Heart right ventricle (tissue), 16 donors: ENCODE measurements at places on chromosomes 16 and 17. TPM values are rescaled to one million over a fixed set of nuclear protein-coding genes. Genes with fewer than 3 reads are reported as not detected.

Gene TERB1
- total RNA-seq, result not detected

- no peak for DNase-seq
- no peak overlapping the region for H3K4me3 ChIP-seq
- H3K27me3 ChIP-seq, result no peaks in the 10 kb centered on the region
- no peak overlapping the region for H3K27ac ChIP-seq
- H3K36me3 ChIP-seq, result no peaks in the 10 kb centered on the region
- peaks cover 5% of the 10 kb centered on the region for H3K4me1 ChIP-seq
Observed at GRCh38 chr17:4480929-4481898, 17.5 kb upstream of the SPNS2 start.

Gene SLFN12
- total RNA-seq, result 4.4 TPM

DNA sequence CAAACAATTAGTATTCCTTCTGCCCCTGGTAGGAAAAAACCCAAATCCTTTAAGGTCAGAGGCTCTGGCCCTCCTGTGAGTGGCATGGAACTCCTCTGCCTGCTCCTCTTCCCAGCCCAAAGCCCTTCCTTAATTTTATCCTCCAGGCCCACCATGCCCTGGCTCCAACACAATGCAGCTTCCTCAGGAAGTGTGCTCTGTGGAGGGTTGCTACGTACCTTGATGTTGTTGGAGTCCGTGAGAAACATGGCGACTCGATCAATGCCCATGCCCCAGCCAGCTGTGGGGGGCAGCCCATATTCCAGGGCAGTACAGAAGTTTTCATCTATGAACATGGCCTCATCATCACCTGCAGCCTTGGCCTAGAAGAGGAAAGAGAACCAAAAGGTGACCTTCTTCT is 5.3 kb upstream of the ADAT1 start:
- DNase-seq, result no peak
- no peaks in the 10 kb centered on the region for H3K27me3 ChIP-seq
- H3K4me1 ChIP-seq, result peaks cover 19% of the 10 kb centered on the region
- peaks cover 79% of the 10 kb centered on the region for H3K36me3 ChIP-seq

DNA sequence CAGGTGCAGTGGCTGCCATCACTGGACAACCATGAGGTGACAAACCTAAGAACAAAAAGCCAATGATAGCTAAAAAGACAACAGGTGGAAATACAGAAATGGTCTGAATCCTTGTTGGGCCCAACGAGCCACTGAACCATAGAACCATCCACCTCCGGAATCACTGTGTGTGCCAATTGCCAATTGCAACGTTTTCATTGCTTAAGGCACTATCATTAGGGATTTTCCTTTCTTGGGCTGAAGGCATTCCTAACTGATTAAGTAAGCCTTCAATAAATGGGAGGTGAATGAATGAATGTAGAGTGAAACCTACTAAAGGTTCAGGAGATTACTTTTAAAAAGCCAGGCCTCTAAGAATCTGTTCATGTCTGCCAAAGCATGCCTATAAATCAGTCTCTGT is 3.6 kb downstream of the USP31 start:
- no peak overlapping the region for H3K27ac ChIP-seq
- no peaks in the 10 kb centered on the region for H3K27me3 ChIP-seq
- peaks cover 3% of the 10 kb centered on the region for H3K4me1 ChIP-seq
- no peak overlapping the region for H3K4me3 ChIP-seq

DNA sequence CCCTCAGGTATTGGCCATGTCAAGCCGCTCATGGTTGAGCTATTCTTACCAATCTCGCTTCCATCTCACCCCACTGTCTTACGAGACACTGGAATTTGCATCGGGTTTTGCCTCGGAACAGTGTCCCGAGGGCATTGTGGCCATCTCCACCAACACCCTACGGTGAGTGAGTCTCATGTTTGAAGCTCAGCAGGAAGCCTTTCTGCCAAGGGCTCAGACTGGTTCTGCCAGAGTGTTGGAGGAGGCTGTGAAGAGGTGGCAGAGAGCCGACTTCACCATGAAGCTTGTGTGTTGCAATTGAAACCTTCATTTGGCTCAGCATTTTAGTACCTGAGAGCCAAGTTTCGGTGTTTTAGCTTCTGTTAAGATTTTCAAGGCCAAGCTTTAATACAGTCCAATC is 38.0 kb downstream of the SF3B3 start:
- no peaks in the 10 kb centered on the region for H3K4me1 ChIP-seq
- H3K4me3 ChIP-seq, result no peak overlapping the region
- H3K27ac ChIP-seq, result no peak overlapping the region
- DNase-seq, result no peak

- DNase-seq, result no peak
- H3K36me3 ChIP-seq, result no peaks in the 10 kb centered on the region
- no peaks in the 10 kb centered on the region for H3K4me1 ChIP-seq
- H3K27me3 ChIP-seq, result no peaks in the 10 kb centered on the region
Observed at GRCh38 chr16:56354016-56354415, 71.3 kb downstream of the AMFR start.

GRCh38 chr17:3034578-3034920 is 28.9 kb downstream of the OR1D5 start:
- H3K4me1 ChIP-seq, result peaks cover 13% of the 10 kb centered on the region
- no peaks in the 10 kb centered on the region for H3K36me3 ChIP-seq
- H3K4me3 ChIP-seq, result no peak overlapping the region

Gene PPP1R27
- total RNA-seq, result not detected

Gene TMEM256
- total RNA-seq, result 77.4 TPM

DNA sequence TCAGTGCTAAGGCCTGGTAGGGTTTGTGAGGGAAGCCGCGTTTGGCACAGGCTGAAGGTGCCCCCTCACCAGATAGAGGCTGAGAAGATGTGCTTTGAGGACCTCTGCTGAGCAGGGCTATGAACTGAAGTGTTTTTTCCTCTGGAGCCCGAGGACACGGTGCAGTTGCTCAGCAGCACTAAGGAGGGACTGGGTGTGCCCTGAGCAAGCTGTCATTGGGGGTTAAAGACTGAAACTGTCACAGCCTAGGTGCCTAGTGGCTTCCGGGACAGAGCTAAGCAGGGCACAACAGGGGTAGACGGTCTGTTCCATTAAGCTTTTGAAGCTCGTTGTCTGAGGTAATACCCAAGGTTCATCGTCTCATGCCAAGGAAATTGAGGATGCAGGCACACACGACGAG is 24.8 kb upstream of the ASGR2 start:
- H3K27ac ChIP-seq, result no peak overlapping the region
- peaks cover 57% of the 10 kb centered on the region for H3K27me3 ChIP-seq
- no peaks in the 10 kb centered on the region for H3K36me3 ChIP-seq
- no peak for DNase-seq

- no peaks in the 10 kb centered on the region for H3K4me1 ChIP-seq
- H3K36me3 ChIP-seq, result no peaks in the 10 kb centered on the region
- H3K4me3 ChIP-seq, result no peak overlapping the region
- no peaks in the 10 kb centered on the region for H3K27me3 ChIP-seq
Observed at GRCh38 chr16:54055864-54056263, 230.7 kb downstream of the IRX3 start.

GRCh38 chr17:73359987-73360410 is 48.2 kb upstream of the CDC42EP4 start:
- H3K27me3 ChIP-seq, result no peaks in the 10 kb centered on the region
- H3K4me1 ChIP-seq, result peaks cover 20% of the 10 kb centered on the region
- H3K36me3 ChIP-seq, result no peaks in the 10 kb centered on the region
- peak; percentile 64 for DNase-seq
- no peak overlapping the region for H3K4me3 ChIP-seq
- H3K27ac ChIP-seq, result no peak overlapping the region

- H3K27ac ChIP-seq, result no peak overlapping the region
- no peaks in the 10 kb centered on the region for H3K4me1 ChIP-seq
- peaks cover 2% of the 10 kb centered on the region for H3K27me3 ChIP-seq
Observed at GRCh38 chr17:43616852-43617251, 44.9 kb downstream of the MEOX1 start.

GRCh38 chr16:11333702-11334101 is 11.6 kb upstream of the RMI2 start:
- no peak for DNase-seq
- H3K27me3 ChIP-seq, result no peaks in the 10 kb centered on the region
- H3K36me3 ChIP-seq, result no peaks in the 10 kb centered on the region
- H3K27ac ChIP-seq, result no peak overlapping the region

- H3K27me3 ChIP-seq, result peaks cover 60% of the 10 kb centered on the region
- H3K4me1 ChIP-seq, result peaks cover 7% of the 10 kb centered on the region
- peak overlapping the region; percentile 33 for H3K4me3 ChIP-seq
- H3K27ac ChIP-seq, result no peak overlapping the region
- no peaks in the 10 kb centered on the region for H3K36me3 ChIP-seq
- DNase-seq, result no peak
Observed at GRCh38 chr17:66964930-66965800, 658 bp downstream of the CACNG4 start.

DNA sequence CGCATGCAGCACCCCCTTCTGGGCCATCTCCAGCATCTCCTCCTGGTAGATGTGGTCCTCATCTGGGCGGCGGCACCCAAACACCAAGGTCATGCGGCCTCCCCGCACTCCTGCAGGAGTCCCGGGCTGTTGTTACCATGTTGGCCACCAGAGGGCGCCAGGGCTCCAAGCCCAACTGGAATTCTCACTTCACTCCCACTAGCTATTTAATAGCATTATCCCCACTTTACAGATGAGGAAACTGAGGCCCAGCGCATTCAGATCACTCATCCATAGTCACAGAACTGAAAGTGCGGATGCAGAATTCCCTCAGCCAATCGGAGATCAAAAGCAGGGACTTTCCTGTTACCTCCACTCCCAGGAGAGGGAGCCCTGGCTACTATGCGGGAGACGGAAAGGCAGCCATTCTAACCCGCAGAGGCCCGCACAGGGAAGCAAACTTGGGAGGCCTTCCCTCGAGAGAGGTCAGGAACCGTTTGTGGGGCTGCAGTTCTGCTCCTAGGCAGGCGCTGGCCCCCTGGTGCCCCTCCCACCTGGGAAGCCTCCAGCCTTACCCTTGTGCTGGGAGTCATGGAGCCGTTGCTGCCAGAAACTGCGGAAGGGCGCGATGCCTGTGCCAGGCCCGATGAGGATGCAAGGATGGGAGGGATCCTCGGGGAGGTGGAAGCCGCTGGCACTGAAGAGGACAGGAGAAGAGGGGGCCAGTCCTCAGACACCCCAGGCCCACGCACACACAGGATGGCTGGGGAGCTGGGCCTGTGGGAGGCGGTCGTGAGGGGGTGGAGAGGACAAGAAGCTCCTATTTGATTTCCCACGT is 40.1 kb downstream of the NOS2 start:
- no peaks in the 10 kb centered on the region for H3K36me3 ChIP-seq
- peak; percentile 75 for DNase-seq
- no peak overlapping the region for H3K27ac ChIP-seq
- no peaks in the 10 kb centered on the region for H3K27me3 ChIP-seq
- no peak overlapping the region for H3K4me3 ChIP-seq
- H3K4me1 ChIP-seq, result no peaks in the 10 kb centered on the region

Gene ABCC12
- not detected for total RNA-seq

Gene CCL5
- 1.4 TPM for total RNA-seq

Gene DLX3
- not detected for total RNA-seq

- no peaks in the 10 kb centered on the region for H3K27me3 ChIP-seq
- DNase-seq, result no peak
- no peak overlapping the region for H3K27ac ChIP-seq
- no peaks in the 10 kb centered on the region for H3K36me3 ChIP-seq
- no peak overlapping the region for H3K4me3 ChIP-seq
Observed at GRCh38 chr16:89678258-89678657, 8.2 kb upstream of the CDK10 start.

Gene TPSG1
- total RNA-seq, result not detected

- no peaks in the 10 kb centered on the region for H3K27me3 ChIP-seq
- H3K36me3 ChIP-seq, result no peaks in the 10 kb centered on the region
- H3K4me1 ChIP-seq, result no peaks in the 10 kb centered on the region
- H3K4me3 ChIP-seq, result no peak overlapping the region
- H3K27ac ChIP-seq, result no peak overlapping the region
Observed at GRCh38 chr17:6160232-6160555, 90.0 kb downstream of the WSCD1 start.

- no peak overlapping the region for H3K27ac ChIP-seq
- no peaks in the 10 kb centered on the region for H3K4me1 ChIP-seq
- H3K4me3 ChIP-seq, result no peak overlapping the region
- H3K36me3 ChIP-seq, result no peaks in the 10 kb centered on the region
- DNase-seq, result no peak
- peaks cover 4% of the 10 kb centered on the region for H3K27me3 ChIP-seq
Observed at GRCh38 chr16:84356591-84357116, 11.7 kb upstream of the ATP2C2 start.

DNA sequence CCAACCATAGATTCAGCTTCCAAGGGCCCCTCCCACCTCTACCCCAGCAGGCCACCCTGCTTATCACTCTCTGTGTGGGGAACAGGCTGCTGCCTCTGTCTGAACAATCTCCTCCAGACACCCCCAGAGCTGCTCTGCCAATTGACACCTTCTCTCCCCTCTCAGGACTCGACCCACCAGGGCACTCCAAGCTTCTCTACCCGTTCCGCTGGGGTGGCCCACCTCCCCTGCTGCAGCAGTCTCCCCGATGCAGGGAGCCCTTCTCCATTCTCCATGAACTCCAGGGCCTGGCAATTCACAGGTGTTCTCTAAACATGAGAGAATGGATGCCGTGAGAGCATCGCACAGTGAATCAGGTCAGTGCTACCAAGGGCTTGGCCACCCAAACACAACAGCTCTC is 28.3 kb upstream of the FAAP100 start:
- no peak overlapping the region for H3K4me3 ChIP-seq
- no peaks in the 10 kb centered on the region for H3K27me3 ChIP-seq
- peaks cover under 1% of the 10 kb centered on the region for H3K36me3 ChIP-seq
- no peak overlapping the region for H3K27ac ChIP-seq

DNA sequence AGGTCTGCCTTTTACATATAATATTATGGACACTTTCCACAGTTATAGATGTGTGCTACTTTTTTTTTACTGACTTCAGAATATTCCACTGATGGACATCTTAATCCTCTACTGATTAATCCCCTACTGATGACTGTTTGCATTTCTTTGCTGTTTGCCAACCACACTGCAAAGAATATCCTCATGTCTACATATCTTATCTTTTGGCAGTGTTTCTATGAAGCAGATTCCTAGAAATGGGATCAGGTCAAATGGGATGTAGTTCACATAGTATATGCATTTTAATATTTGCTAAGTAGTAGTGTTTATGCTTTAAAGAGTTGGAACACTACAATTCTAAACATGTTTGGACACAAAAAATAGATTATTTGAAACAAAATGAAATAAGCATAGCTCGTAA is 3.2 kb downstream of the CCL3 start:
- no peaks in the 10 kb centered on the region for H3K36me3 ChIP-seq
- DNase-seq, result no peak
- H3K27me3 ChIP-seq, result no peaks in the 10 kb centered on the region
- no peak overlapping the region for H3K27ac ChIP-seq
- H3K4me1 ChIP-seq, result peaks cover 62% of the 10 kb centered on the region
- no peak overlapping the region for H3K4me3 ChIP-seq

Gene PRR35
- total RNA-seq, result not detected

GRCh38 chr17:38605841-38606645 is at the start of gene SRCIN1:
TSS of gene SRCIN1 (minus strand) at chr17:38605952. CDS start at chr17:38605705, 247 bp downstream.
- no peaks in the 10 kb centered on the region for H3K27me3 ChIP-seq
- H3K4me1 ChIP-seq, result peaks cover 6% of the 10 kb centered on the region
- no peak within 1 kb of the TSS for H3K27ac ChIP-seq
- H3K4me3 ChIP-seq, result peak within 1 kb of the TSS; percentile 49

GRCh38 chr17:40089077-40089895 is 11.1 kb downstream of the NR1D1 start:
- peaks cover 17% of the 10 kb centered on the region for H3K4me1 ChIP-seq
- H3K27ac ChIP-seq, result peak overlapping the region; percentile 94
- no peaks in the 10 kb centered on the region for H3K27me3 ChIP-seq
- H3K36me3 ChIP-seq, result peaks cover 95% of the 10 kb centered on the region
- H3K4me3 ChIP-seq, result no peak overlapping the region

- no peak overlapping the region for H3K27ac ChIP-seq
- no peak for DNase-seq
- no peak overlapping the region for H3K4me3 ChIP-seq
Observed at GRCh38 chr17:47401100-47401499, 77.3 kb downstream of the EFCAB13 start.

- H3K36me3 ChIP-seq, result no peaks in the 10 kb centered on the region
- H3K4me1 ChIP-seq, result no peaks in the 10 kb centered on the region
- no peak overlapping the region for H3K27ac ChIP-seq
- H3K4me3 ChIP-seq, result no peak overlapping the region
- H3K27me3 ChIP-seq, result no peaks in the 10 kb centered on the region
- DNase-seq, result no peak
Observed at GRCh38 chr17:72053449-72053848, 67.4 kb upstream of the SOX9 start.
